Colonic mucosa (tissue), 4 donors: ENCODE measurements at places on chromosomes 5 and 9. TPM values are rescaled to one million over a fixed set of nuclear protein-coding genes. Genes with fewer than 3 reads are reported as not detected.

GRCh38 chr5:5350101-5350500, 72.4 kb upstream of the ICE1 start:
- no peak for DNase-seq
- H3K36me3 ChIP-seq, result no peaks in the 10 kb centered on the region
- H3K4me3 ChIP-seq, result no peak overlapping the region
- H3K27ac ChIP-seq, result no peak overlapping the region

DNA sequence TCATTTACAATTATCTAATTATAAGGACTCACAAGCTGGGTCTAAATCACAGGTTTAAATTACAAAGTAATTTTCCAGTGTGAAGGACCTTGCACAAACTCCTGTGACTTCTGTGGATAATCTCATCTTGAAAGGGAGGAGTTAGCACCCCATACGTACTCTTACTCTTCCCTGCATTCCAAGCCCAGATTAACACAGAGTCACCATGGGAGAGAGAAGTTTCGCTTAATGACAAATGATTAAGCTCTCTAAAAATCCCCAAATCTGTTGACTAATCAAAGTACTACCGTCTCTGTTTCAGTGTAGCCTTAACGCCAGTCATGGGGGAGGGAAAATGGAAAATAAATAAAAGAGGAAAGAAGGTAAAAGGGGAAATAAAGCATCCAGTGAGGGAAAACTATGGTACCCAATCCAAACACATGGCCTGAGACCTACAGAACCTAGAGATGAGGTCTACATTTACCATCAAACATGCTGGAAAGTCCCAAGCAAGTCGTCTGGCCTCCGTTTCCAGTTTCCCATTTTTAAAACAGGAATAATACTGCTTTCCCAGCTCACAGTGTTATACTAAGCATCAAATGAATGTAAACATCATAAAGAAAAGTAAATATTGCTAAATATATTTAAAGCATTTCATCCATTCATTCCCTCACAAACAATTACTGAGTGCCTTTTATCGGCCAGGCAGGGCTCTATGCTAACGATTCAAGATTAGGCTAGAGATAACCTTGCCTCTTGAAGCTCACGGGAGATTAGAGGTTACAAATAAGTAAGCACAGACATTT, 63.2 kb downstream of the PCA3 start:
- H3K4me1 ChIP-seq, result no peaks in the 10 kb centered on the region
- no peak overlapping the region for H3K4me3 ChIP-seq
- no peaks in the 10 kb centered on the region for H3K36me3 ChIP-seq
- no peak for DNase-seq

DNA sequence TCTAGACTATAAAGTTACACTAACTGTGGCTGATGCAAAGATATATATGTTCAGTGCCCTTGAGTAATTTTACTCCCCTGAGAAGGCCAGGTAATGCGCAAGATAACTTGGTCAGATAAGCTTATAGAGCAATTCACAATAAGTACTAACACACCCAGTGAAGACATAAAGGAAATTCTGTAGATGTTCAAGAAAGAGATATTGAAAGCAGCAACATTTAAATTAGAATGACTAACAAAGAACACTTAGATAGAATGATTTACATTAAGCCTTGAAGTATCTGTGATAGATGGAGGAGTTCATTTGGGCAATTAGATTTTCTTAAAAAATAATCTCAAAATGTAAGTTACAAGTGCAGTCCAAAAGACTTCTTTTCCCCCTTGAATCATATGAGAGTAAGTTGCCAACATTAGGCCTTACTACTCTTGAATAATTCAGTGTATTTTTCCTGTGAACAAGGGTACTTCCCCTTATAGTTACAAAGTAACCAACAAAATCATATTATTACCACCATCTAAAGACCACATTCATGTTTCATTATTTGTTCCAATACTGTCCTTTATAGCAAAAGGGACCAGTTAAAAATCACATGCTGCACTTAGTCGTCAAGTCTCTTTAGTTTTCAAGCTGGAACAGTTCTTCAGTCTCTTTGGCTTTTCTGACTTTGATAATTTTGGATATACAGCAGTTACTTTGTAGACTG, 44.4 kb upstream of the ELOVL7 start:
- DNase-seq, result no peak
- no peak overlapping the region for H3K4me3 ChIP-seq
- H3K36me3 ChIP-seq, result no peaks in the 10 kb centered on the region
- H3K4me1 ChIP-seq, result no peaks in the 10 kb centered on the region

GRCh38 chr5:81256766-81257165, 23.6 kb downstream of the CKMT2 start:
- DNase-seq, result no peak
- H3K4me1 ChIP-seq, result no peaks in the 10 kb centered on the region
- H3K36me3 ChIP-seq, result no peaks in the 10 kb centered on the region
- H3K27me3 ChIP-seq, result no peaks in the 10 kb centered on the region
- no peak overlapping the region for H3K4me3 ChIP-seq

DNA sequence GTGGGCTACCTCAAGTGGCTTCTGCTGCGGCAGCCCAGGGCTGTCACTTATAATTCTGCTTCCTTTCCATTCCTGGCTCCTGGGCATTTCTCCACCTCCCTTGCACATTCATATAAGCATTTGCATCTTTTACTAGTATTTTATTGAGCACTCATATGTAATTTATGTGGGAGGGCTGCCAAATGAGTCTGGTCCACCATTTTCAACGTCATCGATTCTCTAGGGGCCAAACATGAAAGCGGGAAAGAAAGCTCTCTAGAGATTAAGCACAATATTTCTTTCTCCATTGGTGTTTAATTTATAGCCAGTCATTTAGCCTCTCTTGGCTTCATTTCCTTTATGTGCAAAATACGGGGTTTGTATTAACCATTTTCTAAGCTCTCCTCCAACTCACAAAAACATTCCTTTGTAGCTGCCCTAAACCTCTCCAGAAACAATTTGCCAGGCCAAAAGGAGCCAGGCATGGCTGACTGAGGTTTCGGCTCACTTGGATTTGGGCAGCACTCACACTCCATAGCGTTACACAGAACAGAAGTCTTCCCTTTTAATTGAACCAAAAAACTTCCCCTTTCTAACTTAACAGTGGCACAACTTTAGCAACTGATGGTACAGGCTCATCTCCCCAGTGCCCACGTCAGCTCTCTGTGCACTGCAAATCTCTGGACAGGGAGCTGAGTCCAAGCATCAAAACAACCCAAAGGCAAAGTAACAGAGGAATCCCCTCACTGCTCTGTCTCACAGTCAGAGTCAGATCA, 183.5 kb downstream of the ROR2 start:
- DNase-seq, result no peak
- no peaks in the 10 kb centered on the region for H3K4me1 ChIP-seq
- no peak overlapping the region for H3K27ac ChIP-seq
- no peaks in the 10 kb centered on the region for H3K27me3 ChIP-seq
- H3K4me3 ChIP-seq, result no peak overlapping the region

DNA sequence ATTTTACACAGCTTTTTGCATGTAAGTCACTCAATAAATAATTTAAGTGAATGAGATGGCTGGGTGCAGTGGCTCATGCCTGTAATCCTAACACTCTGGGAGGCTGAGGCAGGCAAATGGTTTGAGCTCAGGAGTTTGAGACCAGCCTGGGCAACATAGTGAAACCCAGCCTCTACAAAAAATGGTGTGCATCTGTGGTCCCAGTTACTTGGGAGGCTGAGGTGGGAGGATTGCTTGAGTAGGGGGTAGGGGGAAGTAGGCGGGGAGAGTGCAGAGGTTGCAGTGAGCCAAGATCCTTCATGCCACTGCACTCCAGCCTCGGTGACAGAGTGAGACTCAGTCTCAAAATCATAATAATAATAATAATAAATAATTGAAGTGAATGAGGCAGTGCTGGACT, 10.2 kb downstream of the KLF9 start:
- peak overlapping the region; percentile 72 for H3K27ac ChIP-seq
- no peak overlapping the region for H3K4me3 ChIP-seq
- DNase-seq, result no peak
- no peaks in the 10 kb centered on the region for H3K36me3 ChIP-seq

- H3K36me3 ChIP-seq, result no peaks in the 10 kb centered on the region
- no peak overlapping the region for H3K4me3 ChIP-seq
- H3K27me3 ChIP-seq, result no peaks in the 10 kb centered on the region
- no peak overlapping the region for H3K27ac ChIP-seq
- no peaks in the 10 kb centered on the region for H3K4me1 ChIP-seq
- DNase-seq, result no peak
Measured at GRCh38 chr5:87787625-87788256, 375.0 kb upstream of the CCNH start.

DNA sequence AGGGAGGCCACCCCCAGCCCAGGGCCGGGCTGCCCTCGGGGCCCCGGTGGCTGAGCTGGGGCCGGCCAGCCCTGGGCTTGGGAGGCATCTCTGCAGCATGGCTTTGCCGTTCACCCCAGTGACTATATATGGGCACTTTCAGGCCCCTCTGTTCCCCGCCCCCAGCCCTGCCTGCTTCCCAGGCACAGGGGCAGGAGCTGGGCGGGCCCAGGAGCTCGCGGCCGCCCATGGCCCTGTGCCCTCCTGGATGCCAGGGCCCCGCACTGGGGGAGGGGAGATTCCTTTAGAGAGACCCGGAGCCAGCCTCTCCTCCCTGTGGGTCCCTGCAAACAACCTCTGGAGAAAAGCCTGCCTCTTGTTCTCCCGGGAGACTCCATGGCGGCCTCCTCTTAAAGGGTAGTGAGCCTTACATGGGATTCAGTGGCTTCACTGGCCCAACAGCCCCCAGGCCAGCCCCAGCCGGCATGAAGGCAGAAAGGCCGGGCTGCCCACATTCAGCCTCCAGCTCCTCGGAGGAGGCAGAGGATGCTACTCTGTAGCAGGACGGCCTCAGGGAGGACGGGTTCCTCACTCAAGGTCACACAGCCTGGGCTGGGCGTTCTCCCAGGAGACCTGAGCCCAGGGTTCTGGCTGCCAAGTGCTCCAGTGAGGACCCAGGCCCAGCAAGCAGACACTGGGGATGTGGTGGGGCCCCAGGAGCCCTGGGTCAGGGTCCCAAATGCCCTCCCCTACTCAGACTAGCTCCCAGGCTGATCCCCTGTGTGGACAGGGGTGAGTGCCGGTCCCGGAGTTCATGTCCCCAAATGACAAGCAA, 4.1 kb downstream of the NACC2 start:
- no peaks in the 10 kb centered on the region for H3K27me3 ChIP-seq
- no peaks in the 10 kb centered on the region for H3K36me3 ChIP-seq
- no peak for DNase-seq
- peaks cover 9% of the 10 kb centered on the region for H3K4me1 ChIP-seq
- no peak overlapping the region for H3K4me3 ChIP-seq
- peak overlapping the region; percentile 17 for H3K27ac ChIP-seq

DNA sequence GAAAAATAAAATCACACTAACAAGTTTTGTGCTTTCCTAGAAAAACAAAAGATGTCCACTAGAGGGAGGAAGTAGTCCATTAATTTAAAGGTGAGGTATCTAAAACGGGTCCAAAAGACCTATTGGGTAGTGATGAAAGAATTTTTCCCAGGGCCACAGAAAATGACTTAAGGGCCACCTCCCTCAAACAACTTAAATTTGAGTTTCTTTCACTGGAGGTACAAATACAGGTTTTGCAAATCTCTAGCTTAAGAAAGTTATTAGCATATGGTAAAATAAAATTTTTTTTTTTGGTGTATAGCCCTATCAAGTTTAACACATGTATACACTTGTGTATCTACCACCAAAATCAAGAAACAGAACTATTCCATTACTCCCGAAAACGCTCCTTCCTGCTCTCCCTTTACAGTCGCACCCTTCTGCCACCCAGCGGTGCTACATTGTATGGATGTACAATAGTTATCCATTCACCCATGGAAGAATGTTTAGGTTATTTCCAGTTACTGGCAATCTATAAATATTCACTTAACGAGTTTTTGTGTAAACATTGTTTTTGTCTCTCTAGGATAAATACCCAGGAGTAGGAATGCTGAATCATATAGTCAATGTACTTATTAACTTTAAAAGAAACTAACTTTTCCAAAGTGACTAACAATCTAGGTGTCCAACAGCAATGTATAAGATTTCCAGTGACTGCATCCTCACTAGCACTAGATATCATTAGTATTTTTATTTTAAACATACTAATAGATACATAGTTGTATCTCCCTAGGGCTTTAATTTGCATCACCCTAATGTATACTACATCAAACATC, 21.9 kb downstream of the DEPDC1B start:
- no peak for DNase-seq
- no peaks in the 10 kb centered on the region for H3K27me3 ChIP-seq
- H3K4me1 ChIP-seq, result peaks cover 6% of the 10 kb centered on the region

GRCh38 chr5:33258553-33258952, 182.2 kb upstream of the TARS1 start:
- no peaks in the 10 kb centered on the region for H3K4me1 ChIP-seq
- no peak overlapping the region for H3K27ac ChIP-seq
- no peak overlapping the region for H3K4me3 ChIP-seq
- H3K27me3 ChIP-seq, result no peaks in the 10 kb centered on the region

DNA sequence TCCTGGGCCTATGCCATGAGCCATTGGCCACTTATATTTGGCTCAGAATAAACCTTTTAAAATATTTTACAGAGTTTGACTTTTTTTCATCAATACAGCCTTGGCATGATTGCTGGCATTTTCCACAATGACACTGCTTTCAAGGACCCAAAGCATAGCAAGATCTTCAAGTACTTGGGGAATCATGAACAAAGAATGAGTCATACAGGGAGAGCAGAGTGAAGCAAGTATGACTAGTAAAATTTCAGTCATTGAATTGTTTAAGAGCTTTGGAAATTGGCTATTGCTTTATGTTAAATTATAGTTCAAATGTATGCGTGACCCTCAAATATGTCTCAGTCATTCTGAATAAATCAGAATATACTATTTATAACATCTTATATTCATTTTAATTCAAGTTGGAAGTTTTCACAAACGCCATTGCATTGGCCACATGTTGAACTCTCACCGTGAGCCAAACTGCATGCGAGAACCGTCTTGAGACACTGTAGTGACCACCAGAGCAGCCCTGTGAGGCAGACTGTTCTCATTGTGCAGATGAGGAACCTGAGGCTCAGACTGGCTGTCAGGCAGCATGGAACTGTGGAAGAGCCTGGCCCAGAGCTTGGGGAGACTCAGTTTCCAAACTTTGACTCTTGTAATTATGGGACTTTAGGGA, 52.9 kb downstream of the GDNF start:
- no peaks in the 10 kb centered on the region for H3K36me3 ChIP-seq
- no peaks in the 10 kb centered on the region for H3K27me3 ChIP-seq
- H3K4me1 ChIP-seq, result no peaks in the 10 kb centered on the region
- no peak overlapping the region for H3K4me3 ChIP-seq
- no peak overlapping the region for H3K27ac ChIP-seq
- no peak for DNase-seq

DNA sequence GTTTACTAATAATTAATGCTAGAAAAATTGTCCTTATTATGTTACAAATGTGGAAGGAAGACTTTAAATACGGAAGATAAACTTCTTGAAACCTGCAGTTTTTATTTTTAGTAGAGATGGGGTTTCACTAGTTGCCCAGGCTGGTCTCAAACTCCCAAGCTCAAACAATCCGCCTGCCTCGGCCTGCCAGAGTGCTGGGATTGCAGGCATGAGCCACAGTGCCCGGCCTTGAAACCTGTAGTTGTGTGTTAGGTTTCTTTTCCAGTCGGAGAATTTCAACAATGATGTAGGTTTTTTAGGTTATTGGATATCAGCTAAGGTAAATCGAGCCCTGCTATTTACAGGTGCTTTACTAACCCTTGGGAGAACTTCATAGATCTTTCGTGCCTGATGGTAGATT, 30.8 kb downstream of the CTNNA1 start:
- H3K4me1 ChIP-seq, result no peaks in the 10 kb centered on the region
- H3K27me3 ChIP-seq, result no peaks in the 10 kb centered on the region
- DNase-seq, result no peak

Gene PCDHGA10
- 4.7 TPM for total RNA-seq

Gene SCGB3A2
- total RNA-seq, result not detected

Gene ACER2
- total RNA-seq, result 11.9 TPM

Gene ORM1
- 10.3 TPM for total RNA-seq

Gene ECSCR
- total RNA-seq, result 7.4 TPM

Gene ANKRD18B
- total RNA-seq, result 0.57 TPM

Gene LHX3
- not detected for total RNA-seq

Gene ANKDD1B
- 3.6 TPM for total RNA-seq

Gene FOXD4L4
- 0.30 TPM for total RNA-seq

Gene FLT4
- total RNA-seq, result 3.1 TPM
